RCC 7860 (cell line): ENCODE measurements at places on chromosomes 12 and 14.

DNA sequence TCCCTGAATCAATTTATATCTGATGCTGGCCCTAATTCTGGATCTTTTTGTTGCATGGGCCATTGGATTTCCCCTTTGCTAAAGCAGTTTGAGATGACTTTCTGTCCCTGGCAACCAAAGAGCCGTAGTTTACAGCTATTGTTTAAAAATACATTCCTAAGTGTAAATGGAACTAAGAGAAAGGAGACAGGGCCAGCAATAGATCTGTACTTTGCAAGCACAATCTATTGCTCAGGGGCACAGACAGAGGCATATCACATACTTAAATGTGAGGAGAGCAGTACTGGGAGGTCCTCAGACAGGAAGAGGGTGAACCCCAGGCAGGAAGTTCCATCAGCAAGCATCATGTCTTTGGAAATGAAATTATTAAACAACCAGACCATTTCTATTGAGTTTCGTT, 126.6 kb downstream of the ZFP36L1 start:
- no peak for DNase-seq

- DNase-seq: no peak
Observed at GRCh38 chr14:101920271-101920670, 44.1 kb upstream of the DYNC1H1 start.

- no peak for DNase-seq
Observed at GRCh38 chr14:95365401-95365800, 45.7 kb upstream of the CLMN start.

- DNase-seq: no peak
Observed at GRCh38 chr14:103480595-103480994, 42.0 kb downstream of the CKB start.

DNA sequence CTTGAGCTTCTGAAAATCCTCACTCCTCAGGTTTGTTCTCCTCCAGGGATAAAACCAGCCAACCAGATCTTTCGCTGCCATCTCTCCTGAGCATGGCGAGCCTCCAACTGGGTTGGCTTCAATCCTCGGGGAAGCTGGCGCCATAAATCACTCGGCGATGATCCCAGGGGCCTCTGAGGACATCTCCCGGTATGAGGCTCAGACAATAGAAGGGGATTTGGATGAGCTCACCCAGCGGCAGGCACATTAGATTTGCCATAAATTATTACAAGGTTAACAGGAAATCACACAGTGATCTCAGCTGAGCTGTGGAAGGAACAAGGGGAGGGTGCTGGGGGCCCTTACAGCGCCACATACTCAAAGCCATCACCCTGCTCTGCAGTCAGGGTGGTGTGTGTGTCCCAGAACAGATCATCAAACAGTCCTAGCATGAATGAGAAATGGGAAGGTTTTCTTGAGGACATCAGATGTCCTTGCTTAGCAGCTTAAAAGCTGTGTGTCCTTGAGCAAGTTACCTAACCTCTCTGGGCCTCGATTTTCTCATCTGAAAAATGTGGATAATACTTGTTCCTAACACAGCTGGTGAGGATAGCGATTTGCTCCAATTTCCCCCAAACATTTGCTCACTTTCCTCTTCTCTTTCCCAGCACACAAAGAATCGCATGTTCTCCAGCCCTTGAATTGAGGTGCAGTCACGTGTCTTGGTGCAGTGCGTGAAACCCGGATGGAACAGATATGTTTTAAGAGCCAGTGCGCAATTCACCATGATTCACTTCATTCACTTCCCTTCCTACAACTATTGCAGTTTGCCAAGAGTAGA, 142.8 kb downstream of the SCARB1 start:
- DNase-seq: peak; percentile 90

DNA sequence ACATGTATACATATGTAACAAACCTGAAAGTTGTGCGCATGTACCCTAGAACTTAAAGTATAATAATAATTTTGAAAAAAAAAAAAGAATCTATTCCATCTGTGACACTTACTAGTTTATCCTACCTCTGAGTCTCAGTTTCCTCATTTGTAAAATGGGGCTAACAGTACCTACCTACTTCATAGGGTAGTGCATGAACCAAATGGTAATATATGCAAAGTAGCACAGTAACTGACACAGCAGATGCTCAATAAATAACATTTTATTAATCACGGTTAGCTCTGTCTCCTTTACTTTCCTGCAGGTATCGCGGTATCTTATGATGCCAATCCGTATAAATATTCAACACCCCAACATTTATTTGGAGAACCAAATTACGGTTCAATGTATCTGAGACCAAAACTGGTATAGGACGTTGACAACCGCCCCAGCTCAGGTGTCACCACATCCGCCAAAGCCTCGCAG, 703 bp downstream of the TMED10 start:
- DNase-seq: no peak

GRCh38 chr14:29227631-29228030, 461.0 kb downstream of the FOXG1 start:
- DNase-seq: no peak

- no peak for DNase-seq
Observed at GRCh38 chr14:72644038-72644437, 249.9 kb downstream of the DPF3 start.

GRCh38 chr12:4215229-4216186, 58.1 kb upstream of the CCND2 start:
- no peak for DNase-seq

- DNase-seq: peak; percentile 15
Observed at GRCh38 chr14:71720978-71721624, 211.1 kb upstream of the RGS6 start.

GRCh38 chr12:14803830-14804160, 325 bp downstream of the C12orf60 start:
- no peak for DNase-seq

GRCh38 chr14:62307844-62308243, 545.6 kb downstream of the SNAPC1 start:
- no peak for DNase-seq

GRCh38 chr14:29821242-29821641, 106.4 kb downstream of the PRKD1 start:
- DNase-seq: no peak

- DNase-seq: no peak
Observed at GRCh38 chr14:104545151-104545941, 34.2 kb upstream of the C14orf180 start.

DNA sequence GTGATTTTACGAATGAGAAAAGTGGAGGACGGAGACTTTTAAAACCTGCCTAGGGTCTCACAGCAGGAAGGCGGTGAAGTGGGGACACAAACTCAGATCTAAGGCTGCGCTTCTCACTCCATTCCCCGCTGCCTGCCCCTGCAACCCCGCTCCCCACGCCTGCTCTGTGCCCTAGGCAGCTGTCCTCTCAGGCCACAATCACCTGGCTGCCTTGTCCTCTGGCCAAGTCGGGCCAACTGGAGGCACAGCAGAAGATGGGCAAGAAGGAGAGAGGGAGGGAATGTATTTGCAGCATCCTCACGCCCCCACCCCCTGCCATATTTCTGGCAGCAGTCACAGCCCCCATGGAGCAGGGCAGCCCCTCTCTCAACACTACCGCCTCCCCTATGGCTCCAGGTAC, 94.9 kb downstream of the CHGA start:
- DNase-seq: no peak

DNA sequence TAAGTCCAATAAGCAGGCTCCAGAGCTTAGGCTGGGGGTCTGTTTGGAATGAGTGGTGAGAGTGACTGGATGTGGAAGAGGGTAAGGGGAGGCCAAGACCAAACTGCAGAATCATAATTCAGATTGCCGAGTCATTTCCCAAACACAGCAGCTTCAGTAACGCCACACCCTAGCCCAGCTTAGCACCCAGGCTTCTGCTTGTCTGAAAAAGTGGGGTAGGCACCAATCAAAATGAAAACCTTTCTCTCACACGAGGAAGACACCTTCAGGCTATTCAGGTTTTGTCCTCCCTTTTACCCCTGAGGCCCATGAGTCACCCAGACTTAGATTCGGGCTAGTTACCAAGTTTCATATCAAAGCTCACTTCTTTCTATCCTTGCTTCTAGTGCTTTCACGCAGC, 306.1 kb downstream of the DAD1 start:
- DNase-seq: no peak

DNA sequence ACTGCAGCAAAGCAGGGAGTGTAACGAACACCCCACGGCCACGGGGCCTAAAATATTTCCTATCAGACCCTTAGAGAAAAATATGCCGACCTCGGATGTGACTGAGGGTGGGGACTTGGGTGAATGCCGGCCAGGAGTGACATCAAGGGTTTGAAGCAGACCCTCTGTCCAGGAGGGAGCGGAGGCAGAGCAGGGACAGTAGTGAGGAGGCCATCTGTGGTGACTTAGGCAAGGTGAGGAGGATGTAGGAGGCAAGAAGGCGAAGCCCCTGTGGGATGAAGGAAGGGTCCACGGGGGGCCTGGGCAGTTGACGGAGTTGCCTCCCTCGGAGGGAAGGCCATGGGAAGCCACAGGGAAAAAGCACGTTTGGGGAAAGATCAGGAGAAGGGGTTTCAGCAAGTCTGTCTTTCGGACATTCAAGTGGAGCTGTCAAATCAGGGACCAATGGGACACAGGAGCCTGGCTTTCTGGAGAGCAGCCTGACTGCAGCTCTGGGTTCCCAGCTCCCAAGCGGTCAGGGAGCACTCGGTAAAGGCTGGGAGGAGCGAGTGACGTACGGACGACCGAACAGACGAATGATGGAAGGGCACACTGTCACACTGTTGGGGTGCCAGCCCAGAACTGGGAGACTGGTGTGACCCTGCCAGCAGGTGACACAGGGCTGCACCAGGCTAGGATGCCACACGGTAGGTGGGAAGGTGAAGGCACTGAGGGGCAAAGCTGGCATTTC, 74.3 kb downstream of the MOK start:
- no peak for DNase-seq
